Umbilical cord (tissue), 2 donors: ENCODE measurements at places on chromosomes 1 and 21. TPM values are rescaled to one million over a fixed set of nuclear protein-coding genes. Genes with fewer than 3 reads are reported as not detected.

DNA sequence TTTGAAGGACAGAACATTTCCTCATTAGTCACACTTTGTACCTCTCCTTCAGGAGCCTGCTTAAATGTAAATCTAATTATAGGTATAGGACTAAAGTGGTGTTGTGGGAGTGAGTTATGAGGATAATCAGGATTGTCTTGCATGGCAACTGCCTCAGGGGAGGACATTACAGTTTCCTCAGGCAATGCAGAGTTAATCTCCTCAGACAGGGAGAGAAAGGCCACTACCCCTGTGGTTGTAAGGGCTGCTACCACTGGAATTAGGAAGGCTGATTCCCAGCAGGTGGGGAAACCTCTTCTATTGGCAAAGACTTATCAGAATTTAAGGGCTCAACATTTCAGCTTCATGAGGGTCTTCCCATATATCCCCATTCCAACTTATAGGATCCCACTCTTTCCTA lies 286.8 kb upstream of the PBX1 start:
- DNase-seq: no peak

OR2M4 gene
- 5.5 TPM for total RNA-seq

DNA sequence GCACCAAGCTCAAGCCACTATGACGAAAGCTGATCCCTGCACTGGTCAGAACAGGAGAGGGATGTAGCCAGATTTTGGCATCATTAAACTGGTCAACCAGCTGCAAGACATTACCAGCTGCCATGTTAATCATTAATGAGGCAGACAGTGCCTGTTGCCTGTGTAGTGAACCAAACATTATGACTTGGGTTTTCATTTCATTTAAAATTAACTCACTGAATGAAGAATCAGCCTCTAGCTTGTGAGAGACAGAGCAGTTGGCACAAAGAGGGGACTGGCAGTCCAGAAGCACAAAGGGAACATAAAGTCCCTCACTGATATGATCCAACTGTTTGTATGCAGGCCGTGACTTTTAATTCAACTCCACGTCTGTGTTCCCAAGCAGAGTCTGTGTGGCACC lies 318.9 kb downstream of the SEC16B start:
- DNase-seq: no peak

ILDR2 gene
- total RNA-seq: 4.1 TPM

GRCh38 chr1:4076346-4076745 lies 176.3 kb upstream of the C1orf174 start:
- no peak for DNase-seq
